ENCODE measurements at places on chromosomes 3 and 15.

- DNase-seq, result no peak
These were observed 3.7 kb upstream of the CPA3 start for GRCh38 chr3:148861277-148861869.

- DNase-seq, result no peak
These were observed 15.5 kb downstream of the MYL3 start for GRCh38 chr3:46847744-46848143.

DNA sequence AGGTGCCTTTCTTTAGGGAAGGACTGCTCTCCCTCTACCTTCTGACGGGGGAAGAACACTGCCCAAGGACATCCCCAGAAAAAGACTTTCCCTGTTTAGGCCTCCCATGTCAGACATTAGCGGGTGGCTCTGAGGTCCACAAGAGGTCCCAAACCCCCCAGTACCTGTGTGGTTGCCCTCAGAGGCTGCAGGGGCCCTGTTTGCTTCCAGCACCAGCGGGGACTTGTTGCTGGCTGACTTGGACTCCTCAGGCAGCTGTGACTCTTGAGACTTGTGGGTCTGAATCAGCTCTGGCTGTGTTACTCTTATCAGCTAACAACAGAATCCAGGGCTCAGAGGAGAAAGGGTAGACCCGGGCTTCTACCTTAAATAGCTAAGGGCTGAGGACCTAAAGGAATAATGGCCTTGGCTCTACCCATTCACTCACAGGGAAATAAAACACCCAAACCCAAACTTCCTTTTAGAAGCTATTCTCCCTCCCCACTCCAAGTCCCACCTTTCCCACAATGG is 39.2 kb downstream of the SEMA3G start:
- DNase-seq, result no peak

DNA sequence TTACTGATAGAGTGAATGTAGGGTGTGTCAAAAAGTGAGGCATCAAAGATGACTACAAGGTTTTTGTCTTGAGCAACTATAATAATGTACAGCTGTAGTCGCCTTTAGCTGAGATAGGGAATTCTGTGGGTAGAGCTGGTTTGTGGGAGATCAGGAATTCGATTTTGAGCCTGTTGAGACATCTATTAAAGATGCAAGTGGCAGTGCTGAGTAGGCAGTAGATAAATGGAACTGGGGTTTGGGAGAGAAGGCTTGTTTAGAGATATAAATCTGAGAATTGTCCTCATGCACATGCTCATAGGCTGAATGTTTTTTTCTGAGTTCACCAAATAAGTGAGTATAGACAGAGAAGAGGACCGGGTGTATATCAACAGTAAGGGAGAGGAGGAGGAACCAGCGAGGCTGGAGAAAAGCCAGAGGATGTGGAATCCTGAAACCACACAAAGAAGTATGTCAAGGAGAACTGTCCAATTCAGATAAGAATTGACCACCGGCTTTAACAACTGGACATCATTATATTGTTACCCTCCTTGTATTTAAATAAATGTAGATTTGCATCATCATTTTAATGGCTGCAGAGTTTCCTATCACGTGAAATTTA is 146.0 kb upstream of the TNIK start:
- DNase-seq, result no peak

DNA sequence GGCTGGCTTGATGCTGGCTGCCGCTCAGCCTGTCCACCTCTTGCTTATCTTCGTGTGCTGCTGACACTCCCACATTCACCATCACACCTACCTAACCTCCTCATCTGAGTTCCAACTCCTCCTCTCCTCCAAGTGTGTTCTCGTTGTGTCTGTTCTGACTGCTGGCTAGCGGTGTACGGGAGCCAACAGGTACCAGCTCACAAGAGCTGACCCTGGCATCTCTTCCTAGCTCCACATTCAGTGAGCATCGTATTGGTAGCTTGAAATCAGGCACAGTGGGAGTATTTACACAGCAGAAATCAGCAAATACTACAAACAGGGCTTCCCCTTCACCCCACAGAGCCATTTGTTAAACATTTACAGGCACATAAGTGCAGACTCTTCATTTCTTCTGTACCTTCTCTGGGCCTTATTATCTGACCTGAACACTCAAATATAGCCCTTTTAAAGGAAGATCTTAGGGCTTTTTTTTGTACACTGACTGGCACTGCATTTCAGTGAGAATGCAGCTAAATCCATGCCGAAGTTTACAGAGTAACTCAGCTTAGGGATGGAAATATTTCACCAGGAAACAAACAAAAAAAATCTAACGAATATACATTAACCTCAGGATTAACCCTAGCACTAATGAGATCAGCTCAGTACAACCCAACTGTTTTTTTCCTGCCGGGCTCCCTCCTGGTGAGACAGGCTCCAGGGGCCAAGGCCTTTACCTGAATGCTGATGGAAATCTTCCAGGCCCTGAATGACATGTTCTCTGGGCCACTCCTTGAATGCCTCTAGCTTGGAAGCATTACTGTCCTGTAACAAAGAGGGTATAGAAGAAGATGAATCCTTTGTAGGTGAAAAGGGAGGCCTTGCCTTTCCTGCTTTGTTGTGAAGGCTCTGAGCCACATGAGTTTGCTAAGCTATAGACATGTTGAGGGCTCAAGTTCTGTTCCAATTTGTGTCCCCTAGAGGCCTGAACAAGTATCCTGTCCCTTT is 150.5 kb upstream of the LPP start:
- DNase-seq, result no peak

DNA sequence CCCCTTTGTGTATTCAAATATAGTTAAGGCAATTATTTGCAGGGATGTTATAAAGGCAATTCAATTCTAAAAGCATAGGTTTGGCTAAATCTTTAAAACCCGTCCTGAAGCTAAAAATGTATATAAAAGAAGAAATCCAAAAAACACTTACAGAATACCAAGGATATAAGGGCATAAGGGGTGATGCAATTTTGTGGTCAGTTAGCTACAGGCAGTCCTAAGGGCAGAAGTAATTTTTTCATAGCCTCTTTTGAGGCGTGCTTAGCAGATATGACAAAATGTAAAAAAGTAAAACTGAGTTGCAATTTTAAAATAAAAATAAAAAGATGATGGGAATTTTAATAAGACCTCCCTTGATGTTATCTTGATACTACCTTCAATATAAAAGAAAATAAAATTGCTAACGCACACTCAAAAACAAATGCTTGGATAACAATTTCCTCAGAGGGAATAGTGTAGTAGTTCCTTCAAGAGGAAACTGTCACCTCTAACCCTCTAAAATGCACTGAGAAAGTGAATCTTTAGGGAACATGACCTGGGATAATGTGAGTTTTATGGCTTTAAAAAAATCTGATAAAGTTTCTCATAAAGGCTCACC is 104.2 kb downstream of the MYH15 start:
- DNase-seq, result no peak

- DNase-seq, result peak; percentile 31
These were observed 66.5 kb upstream of the SH3GL3 start for GRCh38 chr15:83380682-83381081.

- DNase-seq, result no peak
These were observed 41.3 kb downstream of the WHAMM start for GRCh38 chr15:82850731-82851130.

- DNase-seq, result no peak
These were observed 18.7 kb upstream of the ANXA2 start for GRCh38 chr15:60416484-60416883.

DNA sequence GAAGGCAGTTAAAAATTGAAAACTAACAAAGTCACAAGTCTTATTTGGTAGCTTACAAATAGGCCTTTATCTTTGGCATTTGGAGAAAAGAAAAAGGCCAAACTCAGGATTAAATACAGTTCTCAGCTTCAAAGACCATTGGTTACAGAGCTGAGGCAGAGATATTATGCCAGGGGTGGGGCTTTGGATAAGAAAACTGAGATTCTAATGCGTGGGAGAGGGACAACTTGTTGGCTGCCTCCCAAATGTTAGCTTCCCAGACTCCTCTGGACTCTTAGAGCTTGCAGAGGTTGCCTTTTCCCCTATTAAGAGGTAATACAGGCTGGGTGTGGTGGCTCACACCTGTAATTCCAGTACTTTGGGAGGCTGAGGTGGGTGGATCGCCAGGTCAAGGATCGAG is 231.8 kb downstream of the SQOR start:
- DNase-seq, result no peak

DNA sequence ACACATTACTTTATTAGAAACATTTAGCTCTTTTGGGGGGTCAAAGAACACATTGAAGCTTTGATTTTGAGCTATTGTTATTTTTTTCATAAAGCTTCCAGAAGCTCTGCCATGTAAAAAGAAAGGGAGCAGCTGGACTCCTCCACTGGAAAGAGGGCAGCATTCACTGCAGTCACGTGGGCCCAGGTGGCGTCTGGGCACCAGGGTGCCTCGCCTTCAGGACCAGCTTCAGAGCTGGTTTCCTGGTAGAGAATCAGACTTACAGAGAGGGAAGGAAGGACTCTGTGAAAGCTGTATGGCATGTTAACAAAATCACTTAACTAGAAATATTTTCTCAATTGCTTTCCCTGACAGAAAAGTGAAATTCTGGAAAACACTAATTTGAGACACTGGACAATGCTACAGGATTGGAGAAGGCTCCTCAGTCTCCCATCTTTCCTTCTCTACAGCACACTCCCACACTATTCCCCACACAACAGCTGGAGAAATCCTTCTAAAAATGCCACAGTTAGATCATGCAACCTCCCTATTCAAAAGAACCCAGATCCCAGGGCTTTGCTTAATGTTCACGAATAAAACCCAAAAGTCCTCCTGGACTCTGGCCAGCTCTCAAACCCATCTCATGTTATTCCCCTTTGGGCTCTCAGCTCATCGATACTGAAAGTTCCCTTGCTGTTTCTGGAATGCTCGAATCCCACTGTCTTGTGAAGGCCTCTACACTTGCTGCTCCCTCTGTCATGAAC is 83.2 kb downstream of the NFKBIZ start:
- DNase-seq, result no peak

DNA sequence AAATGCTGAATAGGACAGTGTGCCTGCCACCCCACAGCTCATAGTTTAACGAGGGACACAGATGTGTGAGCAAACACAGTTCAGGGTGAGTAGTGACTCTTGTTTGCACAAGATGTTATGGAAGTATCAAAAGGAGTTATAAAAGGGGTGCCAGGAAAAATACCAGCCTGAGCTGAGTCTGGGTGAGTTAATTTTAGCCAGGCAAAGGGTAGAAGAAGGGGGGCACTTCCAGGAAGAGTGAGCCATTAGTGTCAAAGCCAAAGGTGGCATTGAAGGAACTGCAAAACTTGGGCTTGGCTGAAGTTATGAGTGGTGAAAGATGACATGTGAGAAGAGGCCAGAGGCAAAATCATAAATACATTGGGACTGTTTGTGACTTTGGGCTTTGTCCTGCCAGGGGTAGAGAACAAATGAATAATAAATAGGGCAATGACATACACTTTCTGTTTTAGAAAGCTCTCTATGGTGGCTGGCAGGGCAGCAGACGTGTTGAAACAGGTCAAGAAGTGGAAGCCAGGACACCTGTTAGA is 1.9 kb upstream of the SPPL2A start:
- DNase-seq, result no peak

DNA sequence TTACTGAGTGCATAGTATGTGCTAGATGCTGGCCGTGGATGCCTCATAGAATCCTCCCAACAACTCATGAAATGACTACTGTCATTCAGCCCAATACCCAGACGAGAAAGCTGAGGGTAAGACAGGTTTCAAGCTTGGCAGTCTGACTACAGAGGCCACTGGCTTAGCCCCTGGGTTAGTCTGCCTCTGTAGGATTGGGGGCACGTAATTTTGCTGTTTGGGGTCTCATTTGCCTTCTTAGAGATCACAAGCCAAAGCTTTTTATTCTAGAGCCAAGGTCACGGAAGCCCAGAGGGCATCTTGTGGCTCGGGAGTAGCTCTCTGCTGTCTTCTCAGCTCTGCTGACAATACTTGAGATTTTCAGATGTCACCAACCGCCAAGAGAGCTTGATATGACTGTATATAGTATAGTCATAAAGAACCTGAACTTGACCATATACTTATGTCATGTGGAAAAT is 1.0 kb upstream of the CCR5 start:
- DNase-seq, result no peak

DNA sequence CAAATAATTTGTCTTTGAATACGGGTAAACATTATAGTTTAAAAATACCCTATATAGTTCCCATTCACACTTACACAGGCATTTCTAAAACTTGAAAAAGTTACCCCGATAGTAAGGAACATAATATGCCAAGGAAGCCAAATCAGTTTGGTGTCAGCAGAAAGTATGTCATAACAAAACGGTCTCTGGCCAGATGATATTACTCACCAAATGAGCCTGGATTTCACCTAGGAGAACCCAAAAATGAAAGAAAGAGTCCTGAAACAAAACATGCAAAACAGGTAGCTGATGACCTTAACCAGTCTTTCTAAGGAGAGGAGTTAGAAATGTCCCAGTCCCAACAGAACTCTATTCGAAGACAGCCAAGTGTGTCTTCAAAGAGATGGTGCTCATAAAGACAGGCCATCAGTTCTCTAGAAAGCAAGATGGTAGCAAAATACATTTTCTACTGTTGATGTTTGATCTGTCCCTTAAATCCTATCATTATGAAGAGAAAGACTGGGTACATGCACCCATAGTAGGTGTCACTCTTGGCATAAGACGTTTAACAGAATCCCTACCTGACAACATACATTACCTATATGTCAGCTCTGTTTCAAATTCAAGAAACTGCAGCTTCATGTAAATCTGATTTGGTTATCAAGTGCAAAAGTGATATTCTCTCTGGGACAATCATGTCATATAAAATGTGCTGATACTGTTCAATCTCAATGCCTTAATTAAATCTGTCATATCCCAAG is 942.5 kb downstream of the ROBO1 start:
- DNase-seq, result no peak

- DNase-seq, result peak; percentile 49
These were observed at the start of gene FILIP1L for GRCh38 chr3:100114413-100115030. TSS of gene FILIP1L (minus strand) at chr3:100114501.

GRCh38 chr3:58148049-58148448 is 62.7 kb downstream of the DNASE1L3 start:
- DNase-seq, result no peak

GRCh38 chr15:90550919-90551318 is 21.2 kb downstream of the CRTC3 start:
- no peak for DNase-seq

- DNase-seq, result no peak
These were observed 39.5 kb downstream of the ISL2 start for GRCh38 chr15:76376029-76376428.

DNA sequence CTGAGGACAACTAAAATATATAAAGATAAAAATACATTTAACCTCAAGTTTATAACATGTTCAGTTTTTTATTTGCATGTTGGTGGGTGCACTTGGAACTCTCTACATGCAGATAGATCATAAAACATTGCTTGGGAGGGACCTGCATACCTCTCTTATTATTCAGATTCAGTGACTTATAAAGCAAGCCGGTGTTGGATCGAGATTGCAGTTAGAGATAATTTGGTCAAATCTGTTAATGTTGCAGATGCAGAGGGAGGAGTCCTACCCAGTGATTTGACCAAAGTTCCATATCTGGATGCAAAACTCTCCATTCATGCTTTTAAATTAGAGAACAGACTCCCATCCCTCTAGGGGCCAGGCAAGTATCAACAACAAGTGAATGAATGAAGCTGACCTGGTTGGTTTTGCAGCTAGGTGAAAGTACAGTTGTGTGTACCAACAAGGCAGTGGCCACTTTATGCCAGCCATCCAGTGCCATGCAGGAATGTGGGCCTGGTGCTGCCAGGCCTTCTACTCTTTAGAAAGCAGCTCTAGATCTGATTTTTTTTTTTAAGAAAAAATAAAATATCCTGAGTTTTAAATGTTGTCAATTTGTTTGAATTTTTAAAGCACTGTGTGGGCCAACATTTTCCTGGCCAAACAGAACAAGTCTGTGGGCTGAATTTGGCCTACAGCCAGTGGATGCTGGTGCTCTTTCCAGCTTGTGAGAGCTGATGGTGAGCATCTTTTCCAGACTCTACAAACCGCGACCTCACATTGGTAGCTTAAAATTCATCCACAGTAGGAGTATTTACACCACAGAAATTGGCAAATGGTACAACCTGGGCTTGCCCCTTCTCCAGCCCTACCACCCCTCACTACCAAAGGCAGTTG is 12.3 kb downstream of the CDIN1 start:
- DNase-seq, result peak; percentile 35

All from left cardiac atrium (tissue), 4 donors.